Upper lobe of right lung (tissue), 1 donor: ENCODE measurements at places on chromosomes 2 and 18. TPM values are rescaled to one million over a fixed set of nuclear protein-coding genes. Genes with fewer than 3 reads are reported as not detected.

GRCh38 chr18:23809415-23809814 lies 120.2 kb downstream of the LAMA3 start:
- DNase-seq = no peak

DNA sequence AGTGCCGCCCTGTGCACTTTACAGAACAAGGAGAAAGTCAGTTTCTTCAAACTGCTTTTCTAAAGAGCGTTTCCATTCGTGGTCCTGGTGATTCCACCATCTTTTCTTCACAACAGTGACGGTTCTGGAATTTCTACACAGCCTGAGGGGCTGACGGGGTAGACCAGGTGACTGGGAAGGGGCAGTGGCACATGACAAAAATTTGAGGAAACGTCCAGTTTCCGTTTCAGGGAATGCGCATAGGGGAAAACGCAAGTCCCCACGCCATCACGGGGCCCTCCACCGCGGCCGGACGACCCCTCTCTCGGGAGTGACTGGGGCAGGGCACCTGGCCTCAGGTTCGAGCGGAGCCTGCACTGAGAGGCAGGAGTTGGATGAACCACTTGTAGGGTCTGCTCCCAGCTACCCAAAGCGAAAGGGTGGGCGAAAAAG lies 980 bp upstream of the SPTBN1 start:
- DNase-seq = peak; percentile 69

DNA sequence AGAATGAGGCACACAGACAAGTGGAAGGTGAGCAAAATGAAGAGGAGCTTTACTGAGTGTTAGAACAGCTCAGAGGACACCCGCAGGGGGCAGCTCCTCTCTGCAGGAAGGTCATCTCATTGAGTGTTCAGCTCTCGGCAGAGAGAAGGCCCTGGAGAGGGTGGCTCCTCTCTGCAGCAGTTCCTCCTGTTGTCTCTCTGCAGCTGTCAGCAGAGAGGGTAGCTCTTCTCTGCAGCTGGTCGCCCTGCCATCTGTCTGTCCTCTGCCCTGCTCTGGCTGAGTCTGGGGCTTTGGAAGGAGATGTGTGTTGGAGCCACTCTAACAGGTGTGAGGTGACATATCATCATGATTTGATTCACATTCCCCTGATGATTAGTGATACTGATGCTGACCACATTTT lies 6.8 kb upstream of the SNTG2 start:
- DNase-seq = no peak

FAM98A gene
- 43.6 TPM for total RNA-seq

DNA sequence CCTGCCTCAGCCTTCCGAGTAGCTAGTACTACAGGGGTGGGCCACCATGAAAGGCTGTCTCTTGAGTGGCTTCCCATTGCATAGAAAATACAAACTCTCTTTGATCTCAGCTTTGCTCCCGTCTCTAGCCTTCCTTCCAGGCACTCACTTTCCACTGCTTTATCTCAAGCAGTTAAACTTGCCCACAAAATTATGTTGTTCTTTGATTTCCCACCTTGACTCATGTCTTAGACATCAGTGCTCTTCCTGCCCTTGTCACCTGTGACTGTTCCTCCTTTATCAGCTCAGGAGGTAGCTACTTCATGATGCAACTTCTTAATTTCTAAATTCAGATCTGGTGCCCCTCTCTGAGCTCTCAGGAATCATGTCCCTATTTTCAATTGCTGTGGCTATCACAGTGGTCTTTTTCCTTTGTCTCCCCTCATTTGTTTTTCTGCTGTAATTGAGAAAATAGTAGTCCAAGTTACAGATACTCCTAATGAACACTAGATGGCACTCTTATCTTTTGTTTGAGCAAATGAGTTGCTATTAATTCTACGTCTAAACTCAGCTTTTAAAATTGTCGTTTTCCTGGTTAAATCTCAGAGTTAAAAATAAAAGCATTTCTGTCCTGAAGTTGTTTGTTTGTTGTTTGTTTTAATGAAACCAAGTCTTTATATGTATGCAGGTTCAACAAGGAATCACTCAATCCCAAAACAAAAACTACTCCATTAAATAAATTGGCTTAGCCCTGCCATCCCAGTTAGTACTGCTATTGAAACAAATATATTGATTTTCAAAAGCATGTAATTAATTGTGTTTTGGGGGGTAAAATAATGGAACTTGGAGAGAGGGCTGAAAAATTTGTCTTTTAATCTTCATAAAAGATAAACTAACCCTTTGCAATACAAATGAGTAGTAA lies 46.9 kb upstream of the GREB1L start:
- no peak for DNase-seq

DNA sequence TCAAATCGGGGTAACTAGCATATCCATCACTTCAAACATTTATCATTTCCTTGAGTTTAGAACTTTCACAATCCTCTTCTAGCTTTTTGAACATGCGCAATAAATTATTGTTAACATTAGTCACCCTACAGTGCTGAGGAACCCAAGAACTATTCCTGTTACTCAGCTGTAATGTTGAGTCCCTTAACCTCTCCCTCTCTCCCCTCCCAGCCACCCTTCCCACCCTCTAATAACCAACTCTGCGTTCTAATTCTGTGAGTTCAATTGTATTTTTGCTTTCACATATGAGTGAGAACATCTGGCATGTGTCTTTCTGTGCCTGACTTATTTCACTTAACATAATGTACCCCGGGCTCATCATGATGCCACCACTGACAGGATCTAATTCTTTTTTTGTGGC lies 78.6 kb upstream of the RANBP2 start:
- no peak for DNase-seq

- DNase-seq = peak; percentile 61
Observed at GRCh38 chr2:189657867-189658266, 3.4 kb upstream of the ASNSD1 start.

- DNase-seq = no peak
Observed at GRCh38 chr2:228648541-228648940, 467.1 kb upstream of the SPHKAP start.

GRCh38 chr2:208172125-208172524 lies 8.7 kb upstream of the CRYGA start:
- DNase-seq = no peak

ABCG8 gene
- not detected for total RNA-seq

SAG gene
- not detected for total RNA-seq
